ENCODE measurements at places on chromosomes 2 and 18. TPM values are rescaled to one million over a fixed set of nuclear protein-coding genes. Genes with fewer than 3 reads are reported as not detected.

The MAP2 gene
- 15.9 TPM for total RNA-seq

The RNU2-63P gene
- 6.6 TPM for total RNA-seq

The UGGT1 gene
- 68.0 TPM for total RNA-seq

The SAG gene
- not detected for total RNA-seq

The PKDCC gene
- total RNA-seq, result 6.9 TPM

The ALPI gene
- not detected for total RNA-seq

The KLHL41 gene
- not detected for total RNA-seq

The HRH4 gene
- total RNA-seq, result 0.17 TPM

The TCF7L1 gene
- 30.8 TPM for total RNA-seq

The ERICH2 gene
- total RNA-seq, result 1.9 TPM
